ENCODE measurements at places on chromosomes 1 and 21.

- no peak for DNase-seq
Observed at GRCh38 chr1:198610362-198610761, 28.5 kb upstream of the PTPRC start.

DNA sequence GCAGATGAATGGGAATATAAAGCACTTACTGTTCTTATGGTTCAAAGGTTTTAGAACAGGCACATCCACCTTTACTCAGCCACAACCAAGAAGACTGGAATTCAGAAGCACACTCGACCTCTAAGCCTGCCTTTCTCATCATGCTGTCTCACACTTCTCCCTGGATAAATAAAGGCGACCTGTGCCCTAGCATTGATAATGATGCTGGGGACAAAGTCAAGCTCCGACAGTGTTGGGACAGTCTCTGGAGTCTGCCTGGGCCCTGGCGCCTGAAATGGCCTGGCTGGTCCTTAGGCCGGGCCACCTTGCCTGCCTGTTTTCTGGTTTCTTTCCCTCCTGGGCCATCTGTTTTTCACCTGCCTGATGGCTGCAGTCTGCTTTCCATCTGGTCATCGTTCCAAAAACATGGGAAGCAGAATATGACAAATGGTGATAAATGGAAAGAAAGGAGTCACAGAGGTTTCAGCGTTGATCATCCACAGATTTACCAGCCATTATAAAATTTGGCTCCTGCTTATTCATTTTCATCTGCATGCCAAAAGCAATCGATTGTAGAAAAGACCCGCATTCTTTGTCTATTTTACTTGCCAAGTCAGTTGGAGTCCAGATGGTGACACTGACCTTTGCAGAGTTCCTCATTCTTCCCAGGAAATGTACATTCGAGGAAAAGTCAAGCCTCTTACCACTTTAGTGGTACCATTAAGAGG, 91.2 kb upstream of the KCNJ15 start:
- DNase-seq = no peak

GRCh38 chr1:11955221-11955620, 20.7 kb downstream of the PLOD1 start:
- DNase-seq = no peak

GRCh38 chr1:204314893-204315658, 44.7 kb downstream of the PLEKHA6 start:
- DNase-seq = no peak

- DNase-seq = no peak
Observed at GRCh38 chr1:209095627-209096595, 487.6 kb upstream of the CAMK1G start.
